ENCODE measurements at places on chromosomes 11 and 22.

GRCh38 chr11:132289590-132290256 lies 919.3 kb downstream of the NTM start:
- no peak for DNase-seq

GRCh38 chr22:35458547-35459422 lies 58.8 kb downstream of the MCM5 start:
- no peak for DNase-seq

- DNase-seq = no peak
These were observed 57.0 kb downstream of the GDPD4 start for GRCh38 chr11:77244277-77245027.

- DNase-seq = no peak
These were observed 25.1 kb upstream of the LDLRAD3 start for GRCh38 chr11:35918716-35919115.

DNA sequence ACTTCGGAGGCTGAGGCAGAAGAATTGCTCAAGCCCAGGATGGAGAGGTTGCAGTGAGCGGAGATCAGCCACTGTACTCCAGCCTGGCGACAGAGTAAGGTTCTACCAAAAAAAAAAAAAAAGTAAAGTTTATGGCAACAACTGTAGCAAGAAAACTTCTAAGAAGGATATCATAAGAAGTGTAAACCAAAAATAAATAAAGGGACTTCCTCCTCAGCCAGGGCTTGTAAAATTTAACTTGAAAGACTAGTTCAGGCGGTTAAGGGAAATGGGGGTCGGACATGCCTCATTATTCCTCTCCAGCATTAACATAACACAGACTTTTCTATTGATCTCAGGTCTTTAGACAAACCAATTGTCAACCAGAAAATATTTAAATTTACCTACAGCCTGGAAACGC lies 2.5 kb upstream of the OR5M11 start:
- no peak for DNase-seq

DNA sequence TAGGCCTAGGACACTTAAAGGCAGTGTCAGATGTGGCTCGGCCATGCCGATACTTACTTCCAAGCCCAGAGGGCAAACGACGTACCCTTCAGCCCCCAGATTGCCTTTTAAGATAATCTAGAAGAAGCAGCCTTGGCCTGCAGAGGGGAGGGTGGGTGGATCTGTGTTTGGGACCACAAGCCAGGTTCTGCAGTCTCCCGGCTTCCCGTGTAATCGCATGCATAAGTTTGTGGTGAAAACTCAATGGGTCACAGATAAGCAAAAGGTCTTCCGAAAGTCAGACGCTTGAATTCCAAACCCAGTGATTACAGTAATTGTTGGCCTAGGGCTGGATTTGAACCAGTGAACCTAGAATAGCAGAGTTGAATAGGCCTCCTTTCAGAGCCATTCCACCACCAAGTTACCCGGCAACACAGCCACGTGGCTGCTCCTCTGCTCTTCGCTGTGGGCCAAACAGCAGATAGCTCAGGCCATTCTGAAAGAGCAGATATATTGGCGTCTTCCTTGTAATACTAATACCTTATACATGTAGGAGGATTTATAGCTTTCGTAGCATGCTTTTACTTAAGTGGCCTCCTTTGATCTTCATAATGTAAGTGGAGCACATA lies 170.8 kb upstream of the CADM1 start:
- DNase-seq = no peak

GRCh38 chr22:19548964-19549363 lies 24.8 kb upstream of the CLDN5 start:
- no peak for DNase-seq

DNA sequence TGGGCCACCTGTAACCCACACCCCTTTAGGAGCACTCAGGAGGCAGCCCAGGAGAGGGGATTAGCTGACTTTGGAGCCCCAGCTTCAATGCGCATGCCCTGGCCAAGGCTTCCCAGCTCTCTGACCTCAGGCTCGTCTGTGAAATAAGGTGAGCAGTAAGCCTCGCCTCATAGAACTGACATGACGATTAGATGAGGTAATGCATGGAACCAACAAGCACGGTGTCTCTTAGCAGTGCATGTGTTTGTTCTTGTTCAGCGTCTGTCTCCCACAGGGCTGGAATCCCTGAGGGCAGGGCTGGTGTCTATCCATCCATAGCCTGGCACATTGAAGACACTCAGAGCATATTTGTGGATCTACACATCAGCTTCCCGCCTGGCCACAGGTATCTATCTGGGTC lies 415.4 kb downstream of the MN1 start:
- DNase-seq = no peak

GRCh38 chr11:78300108-78300839 lies 111.6 kb downstream of the USP35 start:
- no peak for DNase-seq

DNA sequence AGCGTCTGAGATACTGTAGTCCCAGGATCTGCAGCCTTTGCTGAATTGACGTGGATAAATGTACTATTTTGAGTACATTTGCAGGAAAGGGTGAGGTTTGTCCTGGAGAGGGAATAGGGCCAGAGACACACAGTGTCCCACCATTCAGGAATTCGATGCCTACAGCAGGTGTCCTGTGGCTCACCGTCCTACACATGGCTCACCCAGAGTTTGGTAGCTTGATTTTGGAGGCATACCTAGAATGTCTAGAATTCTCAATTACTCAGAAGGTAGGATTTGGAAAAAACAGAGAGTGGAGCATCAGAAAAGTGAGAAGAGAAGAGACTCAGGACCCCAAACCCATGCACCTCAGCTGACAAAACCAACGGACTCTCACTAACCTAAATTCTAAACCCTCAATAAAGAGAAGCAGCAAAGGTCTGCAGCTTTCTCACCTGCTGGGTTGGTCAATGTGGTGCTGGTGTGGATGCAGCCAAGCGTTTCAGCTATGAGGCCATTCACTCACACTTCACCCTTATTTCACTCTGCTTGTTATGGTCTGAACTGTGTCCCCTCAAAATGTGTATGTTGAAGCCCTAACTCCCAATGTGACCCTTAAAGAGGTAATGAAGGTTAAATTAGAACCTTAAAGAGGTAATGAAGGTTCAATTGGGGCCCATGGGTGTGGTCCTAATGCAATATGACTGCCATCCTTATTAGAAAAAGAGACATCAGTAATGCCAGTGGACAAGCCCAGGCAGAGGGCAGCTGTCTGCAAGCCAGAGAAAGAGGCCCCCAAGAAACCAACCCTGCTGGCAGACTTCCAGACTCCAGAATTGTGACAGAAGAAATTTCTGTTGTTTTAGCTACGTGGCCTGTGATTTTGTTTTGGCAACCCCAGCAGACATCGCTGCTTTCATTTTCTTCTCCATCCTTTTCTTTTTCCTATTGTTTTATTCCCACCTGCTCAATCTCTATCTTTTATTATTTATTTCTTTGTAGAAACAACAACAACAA lies 187.8 kb downstream of the SNX19 start:
- DNase-seq = no peak

DNA sequence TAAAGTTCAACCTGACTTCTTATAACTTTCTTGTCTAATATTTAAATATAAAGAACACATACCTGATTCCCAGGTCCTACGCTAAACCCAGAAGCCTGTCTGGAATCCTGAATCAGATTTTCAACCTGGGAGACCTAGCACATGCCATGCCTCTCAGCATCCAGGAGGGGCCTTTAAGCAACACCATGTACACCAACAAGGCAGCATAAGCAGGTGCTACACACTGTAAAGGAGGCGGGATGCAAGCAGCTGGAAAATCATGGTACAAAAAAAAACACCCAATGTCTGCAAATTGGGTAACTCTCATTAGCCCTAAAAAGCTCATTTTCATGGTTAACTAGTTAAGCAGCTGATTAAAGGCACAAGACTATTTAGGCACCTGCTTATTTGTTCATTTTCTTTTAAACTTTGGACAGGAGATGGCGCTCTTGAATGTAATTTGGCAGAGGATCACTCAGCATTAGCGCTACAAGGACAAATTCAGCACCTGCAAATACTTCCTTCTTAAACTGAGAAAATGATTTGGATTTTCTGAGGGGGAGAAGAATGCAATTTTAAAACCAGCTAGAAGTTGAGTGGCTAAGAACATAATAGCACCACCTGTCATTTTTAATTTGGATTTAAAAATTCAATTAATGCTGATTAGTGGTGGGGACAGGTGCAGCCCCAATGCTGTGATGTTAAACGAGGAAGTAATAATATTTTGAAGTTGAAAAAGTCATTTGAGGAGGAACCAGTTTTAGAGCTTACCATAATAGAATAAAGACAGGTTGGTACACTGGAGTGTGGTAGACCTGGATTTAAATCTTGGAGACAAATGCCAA lies 104.0 kb downstream of the FAR1 start:
- peak; percentile 88 for DNase-seq

GRCh38 chr11:119356349-119357031 lies 10.0 kb upstream of the MFRP start:
- peak; percentile 84 for DNase-seq

- no peak for DNase-seq
These were observed 196.2 kb downstream of the SOX6 start for GRCh38 chr11:16160146-16160545.

GRCh38 chr11:31326470-31327148 lies 42.9 kb downstream of the DCDC1 start:
- no peak for DNase-seq

DNA sequence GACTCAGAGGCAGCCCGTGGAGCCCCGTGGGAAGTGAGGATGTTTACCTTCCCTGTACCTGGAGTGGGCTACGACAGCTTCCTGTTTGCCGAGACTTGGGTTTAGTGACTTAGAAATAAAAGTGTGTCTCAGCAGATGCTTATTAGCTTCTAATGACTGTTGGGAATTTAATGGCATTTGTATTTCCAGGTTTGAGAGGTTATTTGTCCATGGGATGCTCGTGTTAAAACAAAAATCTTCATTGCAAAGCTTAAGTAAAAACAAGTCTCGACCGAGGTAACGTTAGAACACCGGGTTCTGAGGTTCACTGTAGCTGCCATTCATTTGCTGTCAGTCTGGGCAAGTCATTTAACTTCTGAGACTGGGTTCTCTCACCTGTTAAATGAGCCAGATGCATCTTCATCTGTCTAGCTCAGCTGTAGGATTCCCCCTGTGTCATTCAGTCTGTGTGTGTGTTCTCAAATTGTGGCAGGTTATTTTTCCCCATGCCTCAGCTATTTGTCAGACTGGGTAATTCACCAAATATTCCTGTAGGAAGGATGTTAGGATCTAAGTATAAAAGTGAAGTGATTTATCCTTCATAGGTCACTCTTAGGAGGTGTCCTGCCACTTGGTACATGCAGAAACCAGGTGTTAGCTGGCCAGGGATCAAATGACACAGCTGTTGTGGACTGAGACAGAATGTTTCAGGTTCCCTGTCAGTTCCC lies 791 bp downstream of the EI24 start:
- DNase-seq = peak; percentile 40

GRCh38 chr22:31926969-31927368 lies 17.4 kb upstream of the YWHAH start:
- peak; percentile 27 for DNase-seq

- DNase-seq = no peak
These were observed 311.2 kb upstream of the FAT3 start for GRCh38 chr11:91913407-91913806.

GRCh38 chr11:28835790-28836189 lies 727.6 kb downstream of the METTL15 start:
- no peak for DNase-seq

DNA sequence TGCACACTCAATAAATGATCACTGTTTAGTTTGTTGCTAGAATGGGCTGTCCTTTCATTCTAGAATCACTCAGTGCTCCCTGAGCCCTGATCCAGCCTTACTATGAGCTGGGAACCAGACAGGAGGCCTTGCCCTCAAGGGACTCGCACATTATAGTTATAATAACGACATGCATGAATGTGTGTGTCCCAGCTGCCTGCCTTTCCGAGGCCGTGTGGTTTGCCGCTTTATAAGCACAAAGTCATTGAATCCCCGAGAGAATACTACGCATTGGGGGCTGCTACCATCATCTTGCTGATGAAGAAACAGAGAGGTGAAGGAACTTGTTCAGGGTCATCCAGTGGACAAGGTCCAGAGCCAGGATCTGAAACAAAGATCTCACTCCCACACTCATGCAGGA lies 75.7 kb downstream of the NFAM1 start:
- no peak for DNase-seq

DNA sequence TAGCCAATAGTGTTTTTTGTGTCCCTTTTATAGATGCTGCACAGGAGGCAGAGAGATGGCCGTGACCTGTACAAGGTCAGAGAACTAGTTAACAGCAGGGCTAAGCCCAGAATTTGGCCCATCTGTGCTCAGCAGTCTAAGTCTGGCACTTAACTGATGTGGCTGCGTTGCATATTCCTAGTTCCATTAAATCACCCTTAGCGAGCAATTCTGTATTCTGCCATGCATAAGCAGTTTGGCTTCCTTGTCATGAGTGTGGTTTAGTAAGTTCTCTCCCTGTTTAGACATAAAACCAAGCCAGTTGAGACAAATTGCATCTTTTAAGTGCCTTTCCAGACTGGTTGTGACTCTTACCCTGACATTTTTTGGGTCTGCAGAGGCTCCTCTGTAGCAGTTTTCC lies 230.6 kb upstream of the TENM4 start:
- DNase-seq = no peak

DNA sequence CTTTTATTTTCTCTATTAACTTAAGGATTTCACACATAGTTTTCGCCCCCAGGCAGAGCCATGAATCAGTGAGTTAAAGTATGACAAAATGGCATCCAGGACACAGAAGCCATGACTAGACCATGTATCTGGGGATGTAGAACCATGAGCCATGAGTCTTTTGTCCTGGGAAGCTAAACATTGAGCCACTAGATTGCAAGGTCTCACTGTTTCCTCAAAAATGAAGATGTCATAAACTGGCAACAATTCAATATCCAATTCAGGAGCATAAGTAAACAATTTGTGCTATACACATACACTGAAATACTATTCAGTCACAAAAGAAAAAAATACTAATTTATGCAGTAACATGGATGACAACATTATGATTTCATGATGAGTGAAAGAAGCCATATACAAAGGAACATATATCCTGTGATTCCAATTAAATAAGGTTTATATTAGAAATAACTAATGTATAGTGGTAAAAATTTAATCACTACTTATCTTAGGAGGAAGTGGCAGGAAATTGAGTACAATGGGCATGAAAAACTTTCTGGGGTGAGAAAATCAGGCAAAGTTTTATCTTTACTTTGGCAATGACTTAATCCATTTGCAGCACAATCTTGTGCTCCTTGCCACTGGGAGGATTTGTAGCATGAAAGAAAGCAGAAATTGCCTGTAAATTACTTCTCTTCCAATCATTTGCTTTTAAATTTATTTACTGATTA lies 28.5 kb upstream of the CARD16 start:
- no peak for DNase-seq

DNA sequence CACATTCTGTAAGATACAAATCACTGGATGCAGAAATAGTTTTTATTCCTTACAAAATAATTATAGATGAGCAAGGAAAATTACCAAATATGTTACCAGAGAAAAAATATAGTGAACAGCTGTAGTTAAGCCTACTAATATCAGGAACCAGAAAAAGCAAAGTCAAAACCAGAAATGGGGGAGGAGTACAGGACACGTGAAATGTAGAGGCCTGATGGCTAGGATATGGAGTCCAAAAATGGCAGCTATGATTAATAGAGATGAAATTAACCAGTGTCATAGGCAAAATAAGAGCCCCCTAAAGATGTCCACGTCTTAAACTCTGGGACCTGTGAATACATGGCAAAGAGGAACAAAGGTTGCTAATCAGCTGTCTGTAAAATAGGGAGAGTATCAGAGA lies 34.1 kb downstream of the MRE11 start:
- no peak for DNase-seq

GRCh38 chr11:33713151-33713855 lies 12.7 kb upstream of the C11orf91 start:
- no peak for DNase-seq

- DNase-seq = no peak
These were observed 3.4 kb upstream of the GLB1L2 start for GRCh38 chr11:134328433-134328832.
